ENCODE measurements at places on chromosomes 12 and 14.

GRCh38 chr12:72499244-72499643 is 227.1 kb downstream of the TRHDE start:
- no peak for DNase-seq

- DNase-seq, result no peak
Measured at GRCh38 chr14:76125511-76125910, 26.2 kb upstream of the GPATCH2L start.

DNA sequence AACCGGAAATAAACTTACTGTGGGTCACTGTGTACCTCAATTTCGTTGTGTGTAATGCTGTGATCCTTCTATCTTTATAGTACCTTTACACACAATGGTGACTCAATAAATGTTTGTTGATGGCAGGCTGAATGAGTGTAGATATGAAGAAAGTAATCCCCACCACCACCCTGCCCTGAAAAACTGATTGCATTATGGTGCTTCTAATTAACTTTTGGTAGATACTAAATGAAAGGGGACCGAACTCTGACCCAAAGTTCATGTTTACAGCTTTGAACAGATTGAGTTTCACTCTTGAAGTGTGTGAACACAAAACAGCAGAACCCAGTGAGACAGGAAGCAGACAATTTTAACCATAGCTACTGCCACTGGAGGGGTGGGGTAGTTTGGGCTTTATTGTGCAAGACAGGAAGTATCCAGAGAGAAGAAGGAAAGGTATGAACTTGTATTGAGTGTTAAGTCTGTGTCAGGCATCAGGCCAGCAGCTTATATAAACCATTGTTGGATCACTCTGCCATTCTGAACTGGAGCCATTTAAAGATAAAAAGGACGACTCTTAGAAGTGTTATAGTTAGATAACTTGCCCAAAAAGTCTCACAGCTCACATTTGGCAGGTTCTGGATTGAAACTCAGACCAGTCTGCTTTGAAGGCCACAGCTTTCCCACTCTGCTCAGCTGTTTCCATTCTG is 197.0 kb upstream of the AMIGO2 start:
- DNase-seq, result peak; percentile 57

- no peak for DNase-seq
Measured at GRCh38 chr12:28540324-28540714, 350.1 kb downstream of the CCDC91 start.

- DNase-seq, result peak; percentile 22
Measured at GRCh38 chr14:34324363-34324795, 137.7 kb downstream of the SPTSSA start.

DNA sequence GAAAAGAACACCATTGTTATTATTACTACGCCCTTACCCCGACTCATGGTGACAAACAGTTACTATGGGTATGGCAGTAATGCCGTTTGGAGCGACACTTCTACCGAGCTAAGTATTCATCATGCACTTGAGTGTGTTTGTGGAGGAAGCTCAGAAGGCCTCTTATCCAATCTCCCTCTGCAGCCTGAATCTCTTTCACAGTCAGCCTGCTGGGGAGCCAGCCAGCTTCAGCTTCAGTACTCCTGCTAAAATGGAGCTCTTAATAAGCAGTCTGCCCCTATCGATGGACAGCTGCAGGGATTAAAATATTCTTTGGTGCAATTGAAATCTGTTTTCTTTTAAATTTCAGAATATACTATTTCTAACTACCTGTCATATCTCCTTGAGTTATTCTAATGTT is 24.7 kb upstream of the ATP5MC2 start:
- DNase-seq, result no peak

GRCh38 chr12:110453569-110454296 is 3.6 kb upstream of the ARPC3 start:
- DNase-seq, result no peak

GRCh38 chr12:53990311-53991076 is 5.5 kb downstream of the HOXC10 start:
- DNase-seq, result no peak

DNA sequence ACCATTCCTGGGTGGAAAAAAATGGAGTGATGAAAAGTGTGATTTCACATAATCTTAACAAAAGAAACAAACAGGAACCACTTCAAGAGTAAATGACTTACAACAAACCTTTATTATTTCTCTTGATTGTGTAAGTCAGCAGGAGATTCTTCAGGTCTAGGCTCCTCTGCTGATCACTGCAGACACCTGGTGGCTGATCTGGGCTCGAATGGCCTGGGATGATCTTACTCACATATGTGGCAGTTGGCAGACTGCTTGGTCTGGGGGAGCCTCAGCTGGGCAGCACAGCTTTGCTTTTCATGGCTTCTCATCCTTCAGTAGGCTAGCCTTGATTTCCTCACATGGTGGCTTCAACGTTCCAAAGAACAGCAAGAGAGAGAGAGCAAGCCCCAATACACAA is 215.4 kb upstream of the PRICKLE1 start:
- DNase-seq, result no peak

GRCh38 chr14:76085358-76085757 is 66.4 kb upstream of the GPATCH2L start:
- no peak for DNase-seq

- no peak for DNase-seq
Measured at GRCh38 chr14:99211410-99211809, 60.6 kb downstream of the BCL11B start.

DNA sequence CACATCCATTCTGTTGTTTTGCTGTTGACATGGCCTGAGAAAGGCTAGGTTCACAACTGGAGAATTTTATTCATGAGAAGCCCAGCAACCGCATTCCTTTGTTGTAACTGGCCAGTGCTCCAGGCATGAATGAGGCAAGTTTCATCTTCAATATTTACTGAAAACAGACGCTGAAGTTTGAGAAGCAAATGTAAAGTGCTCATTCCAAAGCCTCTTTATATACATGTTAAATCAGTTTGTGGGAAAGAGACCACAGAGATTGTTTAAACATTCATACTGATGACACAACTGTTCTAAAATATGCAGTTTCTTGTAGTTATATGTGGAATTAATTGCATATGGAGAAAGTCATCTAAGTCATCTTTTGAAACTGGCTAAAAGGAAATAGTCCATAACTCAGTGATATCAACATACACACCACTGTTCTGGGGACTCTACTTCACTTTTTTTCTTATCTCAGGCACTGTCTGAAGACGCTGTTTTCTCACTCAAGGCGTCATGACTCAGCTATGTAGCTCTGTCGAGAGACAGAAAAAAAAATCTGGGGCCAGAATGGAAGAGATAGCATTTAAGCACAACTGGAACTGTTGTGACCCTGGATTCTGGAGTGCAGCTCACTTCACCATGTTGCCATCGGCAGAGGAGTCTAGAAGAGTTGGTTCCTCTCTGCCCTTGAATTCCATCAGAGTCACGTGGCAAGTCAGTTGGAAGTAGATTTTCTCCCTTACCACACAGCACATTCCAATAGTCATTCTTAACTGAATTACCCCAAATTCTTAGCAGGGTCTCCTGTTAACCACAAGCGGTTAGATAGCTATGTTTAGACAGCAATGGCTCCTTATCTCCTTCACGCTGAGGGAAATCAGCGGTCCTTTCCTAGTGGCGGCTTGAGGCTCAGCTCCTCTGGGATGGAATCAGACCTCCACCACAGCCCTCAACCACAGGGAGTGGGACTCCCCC is 258.4 kb upstream of the HMGA2 start:
- DNase-seq, result peak; percentile 54

GRCh38 chr12:41286426-41286825 is 98.3 kb downstream of the PDZRN4 start:
- DNase-seq, result no peak

- DNase-seq, result no peak
Measured at GRCh38 chr12:64813723-64814122, 10.7 kb upstream of the TBC1D30 start.

GRCh38 chr12:7927470-7927869 is 8.5 kb downstream of the SLC2A3 start:
- no peak for DNase-seq

- DNase-seq, result no peak
Measured at GRCh38 chr14:79890527-79890926, 320.8 kb downstream of the DIO2 start.

DNA sequence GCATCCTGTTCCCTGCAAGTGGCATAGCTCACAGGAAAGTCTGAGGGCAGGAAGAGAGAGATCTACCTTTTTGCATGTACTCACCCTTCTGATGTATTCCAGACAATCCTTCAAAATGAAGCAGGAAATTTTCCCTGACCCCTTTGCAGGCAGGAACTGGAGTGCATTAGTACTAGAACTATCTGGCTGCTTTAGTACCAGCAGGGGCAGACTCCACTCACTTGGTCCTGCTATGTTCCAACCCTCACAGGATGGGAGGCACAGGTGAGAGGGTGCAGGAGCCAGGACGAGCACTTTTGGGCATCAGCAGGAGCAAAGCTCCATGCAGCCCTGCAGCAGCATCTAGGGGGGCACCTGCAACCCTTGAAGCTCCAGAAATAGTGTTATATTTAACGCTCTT is 116.3 kb upstream of the IGF1 start:
- no peak for DNase-seq

- DNase-seq, result no peak
Measured at GRCh38 chr12:115763982-115764621, 513.4 kb downstream of the MED13L start.

GRCh38 chr12:49019120-49019430 is 499 bp upstream of the PRKAG1 start:
- DNase-seq, result no peak

GRCh38 chr12:55548756-55549155 is 646 bp upstream of the OR6C4 start:
- no peak for DNase-seq

GRCh38 chr12:111150360-111150759 is 218.5 kb downstream of the PHETA1 start:
- DNase-seq, result no peak

DNA sequence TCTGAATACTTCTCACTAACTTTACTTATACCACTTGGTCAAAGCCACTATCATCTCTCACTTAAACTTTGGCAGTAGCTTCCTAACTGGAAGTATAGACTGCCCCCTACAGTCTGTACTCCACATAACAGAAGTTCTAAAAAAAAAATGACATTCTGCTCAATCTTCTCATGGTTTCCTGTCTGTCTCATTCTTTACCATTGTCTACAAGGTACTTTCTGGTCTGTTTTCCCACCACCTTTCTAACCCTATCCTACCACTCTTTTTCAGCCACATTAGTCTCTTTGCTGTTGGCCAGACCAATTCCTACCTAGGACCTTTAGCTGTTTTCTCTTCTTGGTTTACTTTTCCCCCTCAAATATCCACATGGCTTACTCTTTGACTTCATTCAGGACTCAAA is 14.7 kb downstream of the CPSF6 start:
- peak; percentile 10 for DNase-seq

- DNase-seq, result no peak
Measured at GRCh38 chr14:103126873-103127304, 3.6 kb downstream of the TNFAIP2 start.

- DNase-seq, result no peak
Measured at GRCh38 chr12:46660719-46661109, 165.1 kb downstream of the SLC38A4 start.

- no peak for DNase-seq
Measured at GRCh38 chr12:68827895-68828671, 20.1 kb downstream of the MDM2 start.

DNA sequence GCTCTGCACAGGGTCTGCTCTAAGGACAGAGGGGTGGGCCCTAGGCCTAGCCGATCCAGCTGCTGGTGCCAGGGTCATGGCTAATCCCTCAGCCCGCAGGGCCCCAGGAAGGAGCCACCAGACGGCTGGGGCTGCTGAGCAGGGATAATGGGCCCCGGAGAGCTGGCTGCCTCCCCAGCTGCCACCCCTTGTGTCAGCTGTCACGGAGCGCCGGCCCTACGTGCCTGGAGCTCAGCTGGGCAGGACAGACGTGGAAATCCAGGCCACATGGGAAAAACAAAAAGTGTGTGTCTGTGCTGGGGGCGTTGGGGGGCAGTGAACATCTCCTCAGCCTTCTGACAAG is 36.2 kb downstream of the CHGA start:
- no peak for DNase-seq

- no peak for DNase-seq
Measured at GRCh38 chr12:55797550-55797949, 20.0 kb downstream of the SARNP start.

Measured in HTR-8/SVneo (cell line).